Occipital lobe (tissue), 3 donors: ENCODE measurements at places on chromosomes 12 and 14.

- no peak for DNase-seq
Measured at GRCh38 chr12:91685917-91686316, 459.7 kb downstream of the BTG1 start.

DNA sequence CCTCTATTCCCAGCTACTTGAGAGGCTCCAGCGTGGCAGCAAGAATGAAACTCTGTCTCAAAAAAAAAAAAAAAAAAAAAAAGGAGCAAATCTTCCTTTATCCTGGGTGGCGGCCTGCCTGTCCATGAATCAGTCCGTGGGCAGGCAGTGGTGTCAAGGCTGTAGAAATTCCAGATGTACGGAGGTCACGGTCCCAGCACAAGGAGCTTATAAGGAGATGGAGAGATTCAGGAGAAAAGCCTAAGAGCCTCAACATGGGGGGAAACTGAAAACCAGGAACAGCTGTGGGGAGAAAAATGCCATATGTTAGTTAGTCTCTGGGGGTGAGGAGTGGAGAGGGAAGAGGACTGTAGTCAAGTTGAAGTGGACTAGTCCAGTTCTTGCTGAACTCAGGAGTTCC lies 130.5 kb upstream of the CRY1 start:
- no peak for DNase-seq

- DNase-seq, result no peak
Measured at GRCh38 chr14:105999361-106000028, 473.1 kb downstream of the TMEM121 start.

- no peak for DNase-seq
Measured at GRCh38 chr12:56572288-56572687, 50.7 kb downstream of the RBMS2 start.

- DNase-seq, result no peak
Measured at GRCh38 chr14:68105816-68106215, 286.2 kb downstream of the RAD51B start.

DNA sequence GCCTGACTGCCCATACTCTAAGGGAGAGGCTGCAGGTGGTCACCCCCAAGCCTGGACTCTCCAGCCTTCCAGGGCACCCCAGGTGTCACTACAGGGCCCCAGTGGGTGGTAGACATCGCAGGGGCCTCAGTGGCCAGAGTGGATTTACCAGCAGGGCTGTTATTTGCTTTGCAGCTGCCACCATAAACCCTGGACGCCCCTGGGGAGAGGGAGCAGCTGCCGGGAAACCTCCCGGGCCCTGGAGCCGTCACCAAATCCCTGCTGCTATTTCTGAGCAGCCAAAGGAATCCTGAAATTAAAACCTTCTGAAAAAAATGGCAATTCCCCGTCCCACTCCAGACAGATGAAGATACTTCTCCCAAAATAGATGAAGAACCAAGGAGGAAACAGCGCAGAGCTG lies 13.9 kb downstream of the TMEM119 start:
- DNase-seq, result no peak

DNA sequence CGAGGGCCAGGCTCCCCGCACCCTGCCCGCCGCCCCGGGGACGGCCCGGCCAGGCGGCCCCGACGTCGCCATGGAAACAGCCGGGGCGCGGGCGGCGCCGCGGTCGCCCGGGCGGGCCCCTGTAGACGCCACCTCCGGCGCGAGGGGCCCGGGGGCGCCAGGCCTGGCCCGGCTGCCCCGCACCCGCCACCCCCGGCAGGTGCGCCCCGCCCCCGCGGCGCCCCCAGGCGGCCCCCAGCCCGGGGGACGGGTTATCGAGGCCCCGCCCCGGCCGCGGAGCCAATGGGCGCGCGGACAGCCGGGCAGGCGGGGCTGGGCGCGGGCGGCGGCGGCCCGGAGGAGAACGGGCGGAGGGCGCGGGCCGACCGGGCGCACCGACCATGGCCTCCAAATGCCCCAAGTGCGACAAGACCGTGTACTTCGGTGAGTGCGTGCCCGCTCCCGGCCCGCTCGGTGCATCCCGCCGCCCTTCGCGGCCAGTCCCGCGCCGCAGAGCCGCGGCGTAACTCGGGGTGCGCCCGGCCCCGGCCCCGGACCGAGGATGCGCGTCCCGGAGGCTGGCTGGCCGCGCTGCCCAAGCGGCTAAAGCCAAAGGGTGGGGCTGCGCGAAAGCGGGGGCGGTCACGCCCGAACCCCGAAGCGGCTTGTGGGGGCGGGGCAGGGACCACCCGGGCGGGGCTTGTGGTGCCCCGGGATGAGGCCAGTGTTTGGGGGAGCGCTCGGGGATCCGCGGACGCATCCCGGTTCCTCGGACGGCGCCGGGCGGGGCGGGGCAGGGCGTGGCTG lies at the start of gene CRIP2:
TSS of gene CRIP2 (plus strand) at position 339 of the 786 bp plus-strand sequence. CDS start at position 381, 42 bp downstream.
- no peak for DNase-seq

- no peak for DNase-seq
Measured at GRCh38 chr12:101599771-101600484, 5.2 kb downstream of the MYBPC1 start.

- DNase-seq, result no peak
Measured at GRCh38 chr14:69673578-69674305, 62.3 kb downstream of the SUSD6 start.
